Neural progenitor cell (in vitro differentiated cells): ENCODE measurements at places on chromosomes 3 and 15.

GRCh38 chr15:25643120-25643519 is 204.3 kb upstream of the UBE3A start:
- peak; percentile 70 for DNase-seq

GRCh38 chr3:10762611-10763247 is 53.3 kb upstream of the SLC6A11 start:
- no peak for DNase-seq

DNA sequence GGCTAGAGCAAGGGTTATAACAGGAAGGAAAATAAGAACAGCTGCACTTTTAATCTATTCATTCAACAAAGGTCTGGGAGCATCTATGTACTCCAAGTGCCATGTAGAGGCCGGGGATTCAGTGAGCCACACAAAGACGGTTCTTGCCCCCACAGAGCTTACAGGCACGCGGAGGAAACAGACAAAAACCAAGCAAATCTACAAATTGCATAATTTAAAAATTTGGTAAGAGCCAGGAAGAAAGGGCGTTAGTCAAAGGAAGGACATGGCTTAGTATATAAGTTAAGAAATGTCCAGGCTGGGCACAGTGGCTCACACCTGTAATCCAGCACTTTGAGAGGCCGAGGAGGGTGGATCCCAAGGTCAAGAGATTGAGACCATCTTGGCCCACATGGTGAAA is 10.4 kb upstream of the GREM1 start:
- no peak for DNase-seq

DNA sequence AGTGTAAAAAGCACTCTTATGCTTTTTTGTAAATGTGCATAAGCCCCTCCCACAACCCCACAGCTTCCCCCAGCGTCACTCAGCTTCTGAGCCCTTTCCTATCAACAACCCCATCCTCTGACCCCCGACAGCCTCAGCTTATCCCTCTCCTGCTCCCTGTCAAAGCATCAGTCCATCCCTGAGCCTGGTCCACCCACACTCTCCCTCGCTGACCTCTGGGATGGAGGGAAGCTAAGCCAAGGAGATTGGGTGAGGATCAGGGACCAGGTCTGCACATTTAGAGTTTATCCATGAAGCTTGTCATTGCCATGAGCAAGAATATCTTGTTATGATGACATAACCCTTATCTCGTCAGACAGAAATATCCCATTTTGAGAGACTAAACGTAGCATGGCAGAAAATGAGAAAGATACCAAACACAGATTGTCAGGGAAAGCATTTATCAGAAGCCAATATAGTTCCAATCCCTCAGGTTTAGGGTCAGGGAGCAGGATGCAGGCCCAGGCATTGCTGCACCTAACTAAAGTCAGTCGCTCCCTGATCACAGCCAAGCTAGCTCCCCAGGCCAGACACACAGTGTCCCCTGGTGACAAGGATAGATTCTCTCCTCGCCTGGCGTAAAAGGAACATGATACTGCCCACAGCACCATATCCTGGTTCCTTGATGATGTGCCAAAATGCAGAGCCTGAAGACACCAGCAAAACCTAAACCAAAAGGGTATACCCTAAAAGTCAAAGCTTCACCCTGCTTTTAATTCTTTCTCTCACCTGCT is 66.9 kb downstream of the DCLK3 start:
- peak; percentile 31 for DNase-seq

- DNase-seq = no peak
Measured at GRCh38 chr15:44315126-44315525, 26.6 kb downstream of the GOLM2 start.

GRCh38 chr3:18398448-18398847 is 26.7 kb downstream of the SATB1 start:
- DNase-seq = no peak

DNA sequence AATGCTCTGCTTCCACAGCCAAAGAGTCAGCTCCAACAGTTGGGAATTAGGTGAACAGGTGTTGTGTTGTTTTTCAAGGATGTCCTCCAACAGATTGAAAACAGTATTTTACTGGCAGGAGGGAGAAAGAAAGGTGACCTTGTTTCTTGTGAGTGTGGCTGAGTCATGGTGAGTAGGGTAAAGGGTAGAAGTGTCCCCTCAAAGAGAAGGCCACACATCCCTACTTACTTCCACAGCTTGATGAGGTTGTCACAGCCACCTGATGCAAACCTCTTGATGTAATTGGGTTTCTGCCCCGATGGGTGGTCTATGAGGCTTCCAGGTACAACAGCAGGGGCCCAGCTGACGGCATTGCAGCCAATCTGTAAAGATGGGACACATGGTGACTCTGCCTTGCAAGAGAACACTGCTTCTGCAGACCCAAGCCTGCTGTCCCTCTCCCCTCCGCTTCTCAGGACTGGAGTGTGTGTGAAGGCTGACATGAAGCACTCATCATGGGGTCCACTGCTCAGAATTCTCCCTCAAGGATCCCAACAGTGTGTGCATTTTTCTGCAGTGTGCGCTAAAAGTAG is 12.7 kb upstream of the GHRL start:
- DNase-seq = no peak

DNA sequence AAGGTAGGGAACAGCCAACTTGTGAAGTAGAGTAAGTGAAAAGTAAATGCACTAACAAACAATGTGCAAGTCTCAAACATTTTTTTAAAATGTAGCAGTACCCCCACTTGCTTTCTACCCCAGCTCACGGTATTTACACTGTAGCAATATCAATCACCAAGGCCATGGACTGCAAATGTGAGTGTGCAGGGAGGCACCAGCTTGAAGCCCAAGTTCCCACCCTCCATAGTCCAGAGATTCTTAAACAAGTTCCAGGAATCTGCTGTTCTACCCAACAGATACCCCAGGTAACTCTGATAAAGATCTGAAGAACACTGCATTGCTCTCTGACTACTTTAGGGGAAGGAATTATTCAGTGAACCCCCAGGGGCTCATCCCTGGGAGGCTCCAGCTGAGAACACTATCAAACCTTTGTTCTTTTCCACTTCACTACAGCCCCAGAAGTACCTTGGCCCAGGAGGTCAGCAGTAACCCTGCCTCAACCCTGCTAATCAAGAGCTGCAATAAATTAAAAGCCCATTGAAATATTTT is 86.1 kb downstream of the FOXP1 start:
- peak; percentile 26 for DNase-seq

DNA sequence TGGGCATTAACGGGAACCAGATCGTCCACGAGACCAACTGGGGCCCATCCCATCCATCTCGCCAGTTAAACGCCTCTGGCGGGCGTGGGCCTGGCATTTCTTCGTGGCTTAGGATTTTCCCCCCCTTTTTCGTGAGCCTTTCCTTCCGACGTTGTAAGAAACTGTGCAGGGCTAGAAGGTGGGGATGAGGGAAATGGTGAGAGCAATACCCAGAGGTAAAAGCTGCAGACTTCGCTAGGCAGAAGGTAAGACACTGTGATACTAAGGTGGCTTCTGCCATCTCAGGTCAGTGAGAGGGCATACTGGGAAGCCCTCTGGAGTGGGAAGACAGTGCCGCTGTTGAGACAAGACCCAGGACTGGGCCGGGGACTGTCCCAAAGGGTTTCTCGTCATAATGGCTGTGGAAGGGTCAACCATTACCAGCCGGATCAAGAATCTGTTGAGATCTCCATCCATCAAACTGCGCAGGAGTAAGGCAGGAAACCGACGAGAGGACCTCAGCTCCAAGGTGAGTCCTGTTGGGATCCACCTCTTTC is 666 bp downstream of the MAPKBP1 start:
- no peak for DNase-seq

DNA sequence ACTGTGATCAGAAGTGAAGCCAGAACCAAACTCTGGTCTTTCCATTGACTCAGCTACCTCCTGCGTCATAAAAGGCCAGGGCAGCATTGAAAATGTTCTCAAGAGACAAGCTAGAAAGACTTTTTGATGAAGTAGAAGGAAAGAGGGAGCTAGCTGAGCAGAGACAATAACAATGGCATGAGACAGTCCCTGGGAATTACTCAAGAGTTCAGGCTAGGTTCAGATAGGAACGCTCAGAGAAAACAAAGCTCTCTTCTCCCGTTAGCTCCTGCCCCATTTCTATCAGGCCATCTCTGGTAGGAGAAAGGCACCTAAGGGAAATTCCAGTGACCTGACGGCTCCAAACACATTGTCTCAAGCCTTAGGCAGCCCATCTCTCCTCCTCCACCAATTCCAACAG is 7.0 kb upstream of the OXTR start:
- no peak for DNase-seq

GRCh38 chr3:122365073-122365472 is 18.0 kb downstream of the MIX23 start:
- DNase-seq = no peak

DNA sequence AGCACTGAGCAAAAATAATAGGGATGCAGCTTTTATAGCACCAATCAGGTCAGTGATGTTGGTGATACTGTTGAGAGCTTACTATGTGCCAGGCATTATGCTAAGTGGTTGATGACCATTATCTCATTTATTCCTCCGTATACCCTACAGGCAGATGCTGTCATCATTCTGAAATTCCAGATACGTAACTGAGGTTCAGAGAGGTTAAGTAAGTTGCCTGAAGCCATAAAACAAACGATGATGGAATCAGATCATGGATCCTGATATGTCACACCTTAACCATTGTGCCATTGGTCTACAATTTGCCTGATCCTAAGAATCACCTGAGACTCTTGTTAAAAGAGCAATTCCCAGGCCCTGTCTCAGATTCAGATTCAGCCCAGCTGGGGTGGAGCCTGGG is 49.5 kb downstream of the ST6GAL1 start:
- no peak for DNase-seq

GRCh38 chr15:73873889-73874511 is 636 bp downstream of the TBC1D21 start:
- peak; percentile 76 for DNase-seq

DNA sequence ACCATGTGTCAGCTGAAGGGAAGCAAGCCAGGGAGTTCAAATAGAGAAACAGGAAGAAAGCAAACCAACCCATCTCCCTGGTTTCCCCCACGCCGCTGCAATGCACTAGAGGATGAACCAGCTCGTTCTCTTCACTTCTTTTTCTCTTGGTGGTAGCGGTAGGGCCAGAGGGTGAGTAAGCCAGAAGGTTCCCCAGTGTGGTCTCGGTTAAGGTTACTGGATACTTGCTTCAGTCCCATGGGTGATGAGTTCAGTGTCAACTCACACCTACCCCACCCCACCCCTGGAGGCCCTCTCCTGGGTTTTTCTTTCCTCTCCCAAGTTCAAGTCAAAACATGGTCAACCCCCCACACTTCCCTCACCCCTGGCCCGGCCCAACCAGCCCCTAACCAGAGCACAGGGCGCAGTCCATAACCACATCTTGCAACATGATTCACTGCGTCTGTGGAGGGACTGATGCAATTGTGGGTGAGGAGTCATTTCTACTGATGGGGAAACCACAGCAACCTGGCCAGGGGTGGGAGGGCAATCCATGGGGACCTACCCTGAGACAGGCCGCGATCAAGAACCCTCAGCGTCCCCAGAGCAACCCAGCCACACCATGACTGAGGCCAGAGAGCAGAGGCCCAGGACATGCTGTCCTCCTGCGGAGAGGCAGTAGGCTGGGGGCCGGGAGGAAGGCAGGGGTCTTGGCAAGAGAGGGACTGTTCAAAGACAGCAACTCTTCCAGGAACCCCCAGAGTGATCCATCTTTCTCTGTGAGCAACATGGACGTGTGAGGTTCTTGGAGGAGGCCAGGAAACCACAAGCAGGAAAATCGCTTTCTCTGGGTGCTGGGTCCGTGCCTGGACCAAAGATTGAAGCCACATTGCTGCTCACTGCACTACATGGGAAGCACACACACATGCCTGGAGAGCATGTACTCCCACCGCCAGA is 276.6 kb downstream of the UACA start:
- no peak for DNase-seq

GRCh38 chr3:169387751-169388696 is 275.5 kb downstream of the MECOM start:
- peak; percentile 22 for DNase-seq

DNA sequence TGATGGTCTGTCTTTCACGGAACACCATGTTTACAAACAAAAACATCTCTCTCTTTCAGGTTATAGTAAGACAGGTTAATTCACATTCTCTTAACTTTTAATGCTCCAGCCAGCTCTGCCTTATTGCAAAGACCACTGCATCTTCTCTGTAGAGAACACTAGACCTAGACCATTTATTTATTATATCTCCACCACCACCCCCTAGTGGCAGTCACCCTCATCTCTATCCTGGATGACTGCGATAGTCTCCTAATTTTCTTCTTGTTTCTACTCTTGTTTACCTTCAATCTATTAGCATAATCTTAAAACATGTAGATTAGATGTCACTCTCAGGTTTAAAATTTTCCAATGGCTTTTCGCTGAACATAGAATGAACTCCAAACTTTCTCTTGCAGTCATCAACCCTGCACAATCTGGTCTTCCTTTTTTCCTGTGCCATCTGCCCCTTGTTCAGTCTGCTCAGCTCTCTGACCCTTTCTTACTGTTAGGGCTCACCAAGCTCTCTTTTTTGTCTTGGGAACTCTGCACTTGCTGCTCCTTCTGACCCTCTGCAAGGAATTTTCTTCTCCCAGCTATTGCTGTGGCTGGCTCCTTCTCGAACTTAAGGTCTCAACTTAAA is 155.6 kb downstream of the SQOR start:
- peak; percentile 51 for DNase-seq

DNA sequence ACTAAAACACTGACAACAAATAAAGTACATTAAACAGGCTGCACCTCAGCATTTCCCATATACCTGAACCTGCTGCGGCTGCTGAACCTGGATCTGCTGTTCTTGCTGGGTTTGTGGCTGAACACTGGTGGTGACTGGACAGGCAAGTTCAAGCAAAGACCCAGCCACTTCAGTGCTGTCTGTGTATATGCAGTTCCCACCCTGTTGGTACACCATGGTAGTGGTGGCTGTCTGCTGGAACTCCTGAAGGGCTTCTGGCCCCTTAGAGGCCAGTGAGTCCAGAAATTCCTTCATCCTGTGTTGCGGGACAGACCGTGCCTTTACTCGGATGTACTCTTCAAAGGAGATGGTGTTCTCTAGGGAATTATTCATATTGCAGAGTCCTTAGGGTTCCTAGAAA is 17.2 kb downstream of the QRICH1 start:
- DNase-seq = no peak

GRCh38 chr3:14703128-14703750 is 28.3 kb downstream of the C3orf20 start:
- no peak for DNase-seq

GRCh38 chr3:27827041-27827440 is 104.9 kb upstream of the EOMES start:
- DNase-seq = no peak

DNA sequence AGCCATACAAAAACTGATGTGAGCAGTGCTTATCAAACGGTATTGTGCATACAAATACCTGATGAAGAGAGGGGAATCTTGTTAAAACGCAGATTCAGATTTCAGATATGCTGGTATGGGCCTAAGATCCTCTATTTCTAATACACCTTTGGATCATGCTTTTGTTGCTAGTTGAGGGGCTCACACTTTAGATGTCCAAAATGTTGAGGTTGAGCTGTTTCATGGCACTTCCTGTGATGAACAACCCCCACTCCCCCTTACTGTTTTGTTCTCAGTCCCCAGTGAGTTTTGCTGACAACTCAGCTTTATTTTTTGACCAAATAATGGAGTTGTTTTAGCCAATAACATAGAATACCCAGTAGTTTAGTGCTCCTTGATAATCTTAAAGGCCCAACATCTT is 53.2 kb downstream of the ROBO2 start:
- DNase-seq = no peak
